ENCODE measurements at places on chromosomes 12 and 14.

DNA sequence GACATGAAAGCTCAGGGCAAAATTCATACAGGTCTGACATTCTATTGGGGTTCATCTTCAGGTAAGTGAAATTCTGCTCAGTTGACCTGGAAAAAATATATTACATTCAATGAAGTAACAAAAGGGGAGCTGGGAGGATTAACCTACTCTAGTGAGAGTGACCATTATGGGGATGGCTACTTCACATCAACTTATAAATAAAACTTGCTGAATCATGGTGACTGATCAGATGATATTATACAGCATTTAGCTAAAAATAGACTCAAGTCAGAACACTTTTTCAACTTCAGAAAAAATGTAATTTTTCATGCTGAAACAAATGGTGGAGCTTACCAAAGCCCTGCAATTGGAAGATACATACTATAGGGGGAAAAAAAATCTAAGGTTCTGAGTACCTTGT is 800.2 kb downstream of the FSCB start:
- peak; percentile 5 for DNase-seq

DNA sequence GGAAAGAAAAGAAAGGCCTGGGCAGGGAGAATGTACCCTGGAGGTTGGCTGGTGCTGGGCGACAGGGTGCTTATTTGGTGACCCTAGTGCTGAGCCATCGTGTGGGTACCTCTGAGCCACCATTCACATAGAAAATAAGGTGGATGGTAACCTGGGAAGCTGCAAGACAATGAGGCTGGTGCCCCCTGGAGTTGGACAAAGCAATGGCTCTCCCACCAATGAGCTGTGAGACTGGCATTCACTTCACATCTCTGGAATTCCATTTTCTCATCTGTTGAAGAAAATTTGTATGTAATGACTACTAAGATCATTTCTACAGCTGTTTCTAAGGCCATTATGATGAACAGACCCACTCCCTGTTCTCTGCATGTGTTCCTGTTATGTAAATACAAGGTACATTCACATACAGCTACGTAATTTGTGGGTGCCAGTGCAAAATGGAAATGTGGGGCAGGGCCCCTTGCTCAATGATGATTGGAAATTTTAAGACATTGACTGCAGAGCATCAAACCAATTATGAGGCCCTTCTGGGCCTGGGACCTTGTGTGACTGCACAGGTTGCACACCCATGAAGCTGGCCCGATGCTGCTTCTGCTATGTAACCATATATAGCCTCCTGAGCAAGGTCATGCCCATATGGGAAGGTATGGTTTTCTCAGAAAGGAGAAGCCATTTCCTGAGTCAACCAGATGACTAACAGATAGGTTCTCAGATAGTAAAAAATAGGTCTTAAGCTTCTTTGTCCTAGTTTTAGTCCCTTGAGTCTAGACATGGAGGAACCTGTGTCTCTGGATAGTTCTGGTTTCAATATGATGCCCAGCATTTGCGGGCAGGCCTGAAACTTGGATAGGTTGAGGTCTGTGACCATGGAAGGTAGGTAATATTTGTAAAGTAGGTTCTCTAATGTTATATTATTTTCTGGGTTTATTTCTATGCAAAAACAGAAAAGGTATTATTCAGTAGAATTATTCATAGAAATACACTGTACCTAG is 63.4 kb upstream of the IGF1 start:
- peak; percentile 23 for DNase-seq

DNA sequence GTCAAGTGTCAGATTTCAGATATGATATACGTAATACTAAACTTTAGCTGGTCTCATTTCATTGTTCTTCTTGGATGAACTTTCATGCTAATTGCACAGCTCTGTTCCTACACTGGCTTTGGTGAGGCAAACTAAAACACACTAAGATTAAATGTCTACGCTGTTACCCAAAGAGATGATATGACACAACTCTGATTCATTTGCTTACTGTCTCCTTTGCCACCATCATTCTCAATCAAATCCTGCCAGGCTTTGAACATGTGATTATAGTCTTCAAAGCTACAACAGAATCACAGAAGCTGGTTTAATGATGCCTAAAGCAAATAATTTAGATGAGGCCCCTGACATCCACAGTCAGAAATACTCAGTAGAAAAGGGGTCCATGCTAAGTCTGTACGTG is 37.7 kb downstream of the MDGA2 start:
- no peak for DNase-seq

DNA sequence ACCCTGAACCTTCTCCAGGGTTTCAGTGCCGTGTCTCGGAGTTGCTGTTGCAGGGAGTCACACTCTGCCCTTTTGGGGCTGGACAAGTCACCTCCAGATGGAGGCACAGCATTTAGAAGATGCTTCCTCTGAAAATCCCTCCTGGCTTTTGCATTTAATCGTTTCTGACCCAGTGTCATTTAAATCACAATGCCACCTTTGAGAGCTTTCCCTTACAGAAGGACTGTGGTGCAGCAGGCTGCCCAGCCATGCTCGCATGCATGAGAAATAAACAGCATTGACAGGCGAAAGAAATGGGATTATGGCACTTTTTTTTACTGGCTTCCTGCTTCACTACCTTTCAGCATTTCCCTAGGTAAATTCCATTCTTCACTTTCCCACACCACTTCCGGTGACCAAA is 113.4 kb upstream of the DYRK2 start:
- no peak for DNase-seq

DNA sequence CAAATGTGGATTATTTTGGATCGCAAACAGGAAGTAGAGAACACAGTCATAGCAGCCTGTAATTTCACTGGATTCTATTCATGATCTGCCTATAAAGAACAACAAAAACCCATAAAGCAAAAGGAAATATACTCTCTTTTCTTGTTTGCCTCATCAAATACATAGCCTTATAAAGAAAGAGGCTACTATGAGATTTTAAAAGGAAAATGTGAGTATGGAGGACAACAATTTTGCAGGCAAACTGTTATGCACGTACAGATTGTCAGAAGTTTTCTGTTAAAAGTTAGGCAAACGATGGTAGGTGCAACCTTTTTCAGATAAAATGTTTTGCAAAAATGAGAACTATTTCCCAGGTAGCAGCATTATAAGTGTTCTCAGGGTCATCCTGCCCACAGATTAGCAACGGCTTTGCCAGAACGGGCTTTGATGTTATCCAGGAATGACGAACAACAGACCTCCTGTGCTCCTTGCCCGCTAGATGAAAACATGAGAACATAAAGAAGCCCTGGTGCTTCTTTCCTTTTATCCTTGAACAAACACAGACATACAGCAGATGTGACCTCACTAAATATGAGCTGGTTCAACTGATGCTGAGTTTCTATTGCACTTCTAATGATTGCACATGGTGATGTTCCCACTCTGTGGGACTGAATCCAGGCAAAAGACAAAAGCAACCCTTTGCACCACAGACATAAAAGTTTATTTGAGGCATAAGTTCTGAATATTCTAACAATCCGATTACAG is 88.1 kb downstream of the ITPR2 start:
- peak; percentile 16 for DNase-seq

GRCh38 chr12:89348894-89349699 is 3.2 kb downstream of the DUSP6 start:
- no peak for DNase-seq

- no peak for DNase-seq
Observed at GRCh38 chr12:87338681-87339080, 690.5 kb downstream of the C12orf50 start.

Data from fibroblast of skin of right quadriceps (primary cell).